ENCODE measurements at places on chromosomes 3 and 15.
A peak's percentile ranks its signal among the peaks of the same experiment; 100 is the strongest.

DNA sequence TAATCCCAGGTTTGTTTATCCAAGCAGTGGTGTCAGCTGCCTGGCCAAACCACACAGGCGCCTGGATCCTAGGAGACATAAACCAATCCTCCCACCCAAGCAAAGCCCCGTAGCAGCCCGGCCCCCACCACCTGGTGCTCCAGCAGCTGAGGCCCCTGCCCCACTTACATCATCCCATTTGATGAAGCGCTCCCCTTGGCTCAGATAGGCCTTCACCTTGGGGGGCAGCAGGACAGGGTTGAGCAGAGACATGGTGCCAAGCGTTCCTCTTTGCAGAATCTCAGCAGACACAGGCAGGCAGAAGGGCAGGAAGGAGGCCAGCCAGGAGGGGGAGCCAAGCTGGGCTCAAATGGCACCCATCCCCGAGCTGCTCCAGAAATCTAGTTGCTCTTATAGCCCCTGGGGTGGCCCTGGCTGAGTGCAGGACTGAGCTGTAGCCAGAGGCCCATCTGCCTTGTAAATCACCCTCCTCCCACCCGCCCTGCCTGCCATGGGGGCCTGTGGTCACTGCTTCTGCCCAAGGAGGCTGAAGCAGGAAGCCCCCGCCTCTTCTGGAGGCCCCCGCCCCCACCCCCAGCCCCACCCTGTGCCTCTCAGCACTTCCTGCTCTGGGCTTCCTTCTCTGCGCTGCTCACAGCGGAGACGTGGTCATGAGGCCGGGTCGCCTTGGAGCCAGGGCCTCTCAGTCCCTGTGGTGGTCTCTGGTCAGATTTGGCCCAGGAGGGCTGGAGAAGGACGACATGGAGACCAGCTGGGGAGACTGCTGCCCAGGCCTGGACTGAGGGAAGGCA, at the start of gene PLCB2:
Gene PLCB2 (minus strand): TSS at position 515 of the 791 bp plus-strand sequence. CDS start 263 bp downstream, at position 252.
- DNase-seq: peak; percentile 62

DNA sequence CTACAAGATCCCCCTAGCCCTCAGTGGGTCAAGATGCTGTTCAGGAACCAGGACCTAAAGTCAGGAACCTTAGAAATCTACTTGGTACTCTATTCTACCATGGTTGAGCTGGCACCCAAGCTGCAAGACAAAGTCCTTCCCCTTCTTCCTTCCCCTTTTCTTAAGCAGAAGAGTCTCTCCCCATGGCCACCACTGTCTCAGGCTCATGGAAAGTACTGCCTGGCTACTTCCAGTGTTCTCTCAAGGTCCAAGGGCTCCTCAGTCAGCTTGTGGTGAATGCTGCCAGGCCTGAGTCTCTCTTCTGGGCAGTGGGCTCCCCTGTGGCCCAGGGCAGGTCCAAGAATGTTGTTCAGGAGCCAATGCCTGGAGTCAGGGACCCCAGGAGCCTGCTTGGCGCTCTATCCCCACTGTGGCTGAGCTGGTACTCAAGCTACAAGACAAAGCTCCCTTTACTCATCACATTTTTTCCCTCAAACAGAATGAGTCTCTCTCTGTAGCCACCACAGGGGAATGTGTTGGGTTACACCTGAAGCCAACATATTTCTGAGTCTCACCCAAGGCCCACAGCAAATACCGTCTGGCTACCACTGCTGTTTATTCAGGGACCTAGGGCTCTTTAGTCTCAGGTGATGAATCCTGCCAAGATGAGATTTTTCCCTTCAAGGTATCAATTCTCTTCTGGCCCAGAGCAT, 18.1 kb upstream of the SLC27A2 start:
- DNase-seq: no peak

DNA sequence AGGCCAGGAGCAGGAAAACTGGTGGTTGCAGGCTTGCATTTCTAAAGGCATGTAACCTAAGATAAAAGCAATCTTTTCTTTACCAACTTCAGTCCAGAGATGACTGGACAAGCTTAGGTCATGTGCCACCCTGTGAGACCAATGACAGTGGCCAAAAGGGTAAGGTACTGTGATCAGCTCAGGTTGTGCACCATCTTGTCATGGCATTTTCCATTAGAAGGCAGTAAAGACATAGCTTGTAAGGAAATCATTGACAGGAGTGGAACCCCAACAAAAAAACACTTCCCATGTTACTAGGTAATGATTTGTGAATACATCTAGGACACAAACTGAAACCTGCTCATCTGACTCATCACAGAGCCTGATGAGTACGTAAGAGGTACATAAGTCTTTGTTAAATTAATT, 35.2 kb downstream of the SSR3 start:
- no peak for DNase-seq

- no peak for DNase-seq
These were observed 10.4 kb downstream of the KPNA4 start for GRCh38 chr3:160554980-160555379.

GRCh38 chr15:25838191-25838870, 24.8 kb downstream of the ATP10A start:
- DNase-seq: no peak

GRCh38 chr3:34012102-34012461, 213.7 kb downstream of the PDCD6IP start:
- no peak for DNase-seq

DNA sequence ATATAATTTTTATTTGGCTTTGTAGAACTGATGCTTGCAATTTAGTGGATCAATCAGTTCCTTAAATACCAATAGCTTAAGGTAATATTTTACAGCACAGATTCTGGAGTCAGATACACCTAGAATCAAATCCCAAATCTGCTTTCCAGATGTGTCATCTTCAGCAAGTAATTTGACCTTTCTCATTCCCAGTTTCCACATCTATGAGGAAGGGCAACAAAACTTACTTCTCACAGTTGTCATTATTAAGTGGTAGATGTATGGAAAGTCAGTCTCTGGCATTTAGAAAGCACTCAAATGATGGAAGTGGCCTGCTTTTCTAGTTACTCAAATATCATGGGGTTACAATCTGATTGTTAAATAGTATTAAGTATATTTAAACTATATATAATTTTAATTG, 767.0 kb downstream of the CADM2 start:
- no peak for DNase-seq

DNA sequence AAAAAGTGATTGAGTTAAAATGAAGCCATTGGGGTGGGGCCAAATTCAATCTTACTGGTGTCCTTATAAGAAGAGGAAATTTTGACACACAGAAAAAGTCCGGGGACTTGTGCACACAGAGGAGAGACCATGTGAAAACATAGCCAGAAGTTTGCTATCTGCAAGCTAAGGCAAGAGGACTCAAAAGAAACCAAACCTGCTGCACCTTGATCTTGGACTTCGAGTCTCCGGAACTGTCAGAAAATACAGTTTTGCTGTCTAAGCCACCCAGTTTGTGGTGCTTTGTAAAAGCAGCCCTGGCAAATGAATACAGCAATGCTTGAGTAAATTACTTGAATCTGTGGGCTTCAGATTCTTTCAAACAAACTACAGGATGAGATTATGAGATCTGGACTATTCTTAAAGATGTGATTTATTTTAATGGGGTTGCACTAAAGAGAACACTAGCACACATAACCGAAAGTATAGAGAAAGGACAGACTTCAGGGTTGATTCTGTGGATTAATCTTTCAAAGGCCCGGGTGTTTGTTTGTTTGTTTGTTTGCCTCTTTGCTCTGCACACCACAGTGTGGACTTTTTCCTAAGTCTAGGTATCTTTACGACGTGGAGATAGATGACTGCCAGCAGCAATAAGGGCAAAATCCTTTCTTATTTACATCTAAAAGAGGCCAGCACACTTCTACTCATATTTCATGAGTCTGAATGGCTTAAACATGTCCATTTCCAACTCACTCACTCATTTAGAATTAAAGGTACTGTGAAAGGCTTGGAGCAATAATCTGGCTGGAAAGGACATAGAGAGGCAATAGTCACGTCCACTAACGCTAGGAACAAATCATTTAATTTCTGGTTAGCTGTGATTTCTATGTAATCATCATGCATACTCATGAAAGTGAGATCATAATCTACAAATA, 53.9 kb upstream of the SSR3 start:
- no peak for DNase-seq

- DNase-seq: no peak
These were observed 17.3 kb upstream of the SAMD7 start for GRCh38 chr3:169894110-169894509.

GRCh38 chr3:31999907-32000439, 18.4 kb downstream of the ZNF860 start:
- DNase-seq: no peak

DNA sequence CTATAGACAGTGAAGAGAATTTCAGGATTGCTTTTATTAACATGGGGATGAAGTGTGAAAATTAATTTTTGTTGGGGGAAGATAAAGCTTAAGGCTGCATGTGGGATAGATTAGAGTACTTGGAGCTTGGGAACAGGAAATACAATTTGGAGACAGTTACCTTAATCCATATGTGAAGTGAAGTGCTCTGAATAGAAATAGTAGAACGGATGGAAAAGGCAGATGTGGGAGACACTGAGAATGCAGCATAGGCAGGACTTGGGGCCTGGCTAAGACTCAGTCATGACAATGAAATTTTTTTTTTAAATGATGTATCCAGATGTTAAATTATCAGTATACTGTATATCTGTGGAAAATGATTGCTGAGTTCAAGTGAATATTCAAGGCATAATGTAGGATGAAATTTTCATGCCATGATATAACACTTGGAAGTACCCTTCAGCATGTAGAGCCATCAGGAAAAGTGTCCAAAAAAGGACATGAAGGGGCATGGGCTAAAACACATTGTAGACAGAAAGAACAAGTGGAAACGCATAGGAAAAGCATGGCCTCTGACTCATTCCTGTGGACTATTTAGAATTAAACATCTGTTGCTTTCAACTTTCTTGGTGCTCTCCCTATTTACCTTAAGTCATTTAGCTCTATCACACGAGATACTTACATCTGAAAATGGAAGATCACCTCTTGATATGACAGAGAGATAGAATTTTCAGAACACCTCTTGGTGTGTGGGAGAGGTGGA, 134.8 kb downstream of the RBMS3 start:
- DNase-seq: no peak

GRCh38 chr15:34941831-34942230, 27.7 kb downstream of the AQR start:
- DNase-seq: no peak

- DNase-seq: no peak
These were observed 604.3 kb downstream of the FGF12 start for GRCh38 chr3:192122832-192123594.

- DNase-seq: no peak
These were observed 21.4 kb downstream of the SCG3 start for GRCh38 chr15:51702710-51703109.

DNA sequence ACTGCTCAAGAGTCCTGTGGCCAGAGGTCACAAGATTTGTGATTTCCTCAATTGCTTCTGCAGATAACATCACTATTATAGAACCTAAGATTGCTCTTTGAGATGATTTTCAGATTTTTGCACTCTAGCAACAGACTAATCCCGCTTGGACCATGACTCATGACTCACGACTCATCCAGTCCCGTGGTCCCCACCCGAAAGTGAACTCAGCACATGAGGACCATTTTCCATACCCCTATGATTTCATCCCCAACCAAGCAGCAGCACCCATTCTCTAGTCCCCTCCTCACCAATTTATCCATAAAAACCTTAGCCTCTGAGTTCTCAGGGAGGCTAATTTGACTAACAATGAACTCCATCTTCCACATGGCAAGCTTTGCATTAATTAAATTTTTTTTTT, 106.3 kb upstream of the ALCAM start:
- no peak for DNase-seq

GRCh38 chr3:10015461-10015904, 10.8 kb upstream of the FANCD2 start:
- DNase-seq: peak; percentile 77

- DNase-seq: no peak
These were observed 17.0 kb upstream of the SLC9A9 start for GRCh38 chr3:143865302-143865701.

- DNase-seq: no peak
These were observed 253.7 kb upstream of the TPRG1 start for GRCh38 chr3:188918093-188918492.

- DNase-seq: peak; percentile 72
These were observed at the start of gene DNAH12 for GRCh38 chr3:57544181-57545125. Gene DNAH12, minus strand, starts transcription at chr3:57544344. Its CDS starts 1,474 bp downstream, at chr3:57542870.

GRCh38 chr15:41932511-41933289, 38.8 kb upstream of the SPTBN5 start:
- DNase-seq: no peak

GRCh38 chr3:55828712-55829111, 341.6 kb upstream of the WNT5A start:
- DNase-seq: no peak

GRCh38 chr3:123314359-123315270, 112.9 kb downstream of the SEC22A start:
- DNase-seq: no peak

DNA sequence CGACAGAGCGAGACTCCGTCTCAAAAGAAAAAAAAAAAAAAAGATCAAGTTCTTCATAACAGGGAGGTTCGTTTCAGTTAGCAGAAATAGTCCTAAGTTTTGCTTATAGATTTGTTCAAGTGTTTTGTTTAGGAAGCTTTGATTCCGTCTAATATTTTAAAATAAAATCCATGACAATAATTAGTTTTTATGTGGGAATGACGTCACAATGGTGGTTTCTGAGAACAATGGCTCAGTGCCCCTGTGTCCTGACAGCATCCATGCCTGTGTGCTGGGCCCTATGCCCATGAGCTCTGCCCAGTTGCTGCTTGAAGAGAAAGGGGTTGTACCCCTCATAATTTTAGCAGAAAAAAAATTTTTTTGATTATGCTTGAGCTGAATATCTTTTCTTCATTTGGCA, 134.0 kb downstream of the SST start:
- DNase-seq: no peak

GRCh38 chr3:86563400-86563970, 427.5 kb downstream of the VGLL3 start:
- no peak for DNase-seq

GRCh38 chr3:32301426-32301825, 62.9 kb downstream of the CMTM8 start:
- no peak for DNase-seq

DNA sequence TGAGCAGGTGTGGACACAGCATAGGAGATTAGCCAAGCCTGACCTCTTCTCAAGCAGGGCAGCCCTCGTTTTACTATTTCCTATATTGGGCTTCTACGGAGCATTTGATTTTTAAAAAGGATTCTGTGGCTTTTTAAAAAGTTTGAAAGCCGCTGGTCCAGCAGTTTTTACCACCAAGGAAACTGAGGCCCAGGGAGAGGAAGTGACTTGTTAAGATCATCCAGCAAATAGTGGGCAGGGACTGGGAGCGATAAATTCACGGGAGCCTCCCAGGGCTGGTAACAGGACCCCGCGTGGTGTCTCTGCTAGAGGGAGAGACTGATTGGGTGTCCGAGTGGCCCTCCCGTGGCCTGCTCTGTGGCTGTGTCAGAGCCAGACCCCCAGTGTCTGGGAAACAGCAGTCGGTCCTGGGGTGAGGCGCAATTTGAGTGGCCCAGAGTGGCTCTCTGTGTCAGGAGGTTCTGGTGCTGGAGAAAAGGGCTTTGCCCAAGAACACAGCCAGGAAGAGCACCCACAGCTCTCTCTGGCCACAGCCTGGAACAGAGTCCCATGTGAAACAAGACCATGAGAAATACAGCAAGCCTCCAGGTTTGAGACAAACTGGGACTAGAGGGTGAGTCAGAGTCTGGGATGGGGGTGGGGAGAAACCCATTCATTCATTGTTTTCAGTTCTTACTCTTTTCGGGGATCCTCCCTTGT, 4.2 kb downstream of the FURIN start:
- DNase-seq: no peak
